SK-N-SH (cell line): ENCODE measurements at places on chromosomes 2 and 18.

DNA sequence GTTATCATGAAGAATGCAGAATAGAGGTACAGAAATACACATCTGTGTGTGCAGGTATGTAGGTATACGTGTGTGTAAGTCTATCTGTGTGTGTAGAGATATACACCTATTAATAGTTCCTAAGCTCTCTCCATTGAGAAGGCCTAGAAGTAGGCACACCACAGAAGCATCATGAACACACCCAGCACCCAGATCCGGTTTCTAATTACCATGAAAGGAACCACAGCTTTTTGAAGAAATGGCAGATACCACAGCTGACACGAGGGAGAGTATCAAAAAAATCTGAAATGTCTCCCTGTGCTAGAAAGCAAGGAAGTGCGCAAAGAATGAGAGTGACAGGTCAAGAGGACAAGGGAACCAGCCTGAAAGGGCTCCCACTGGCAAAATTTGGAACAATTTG lies 27.7 kb upstream of the AP1S3 start:
- DNase-seq, result no peak

- DNase-seq, result no peak
Observed at GRCh38 chr2:181128199-181128598, 147.8 kb downstream of the UBE2E3 start.

DNA sequence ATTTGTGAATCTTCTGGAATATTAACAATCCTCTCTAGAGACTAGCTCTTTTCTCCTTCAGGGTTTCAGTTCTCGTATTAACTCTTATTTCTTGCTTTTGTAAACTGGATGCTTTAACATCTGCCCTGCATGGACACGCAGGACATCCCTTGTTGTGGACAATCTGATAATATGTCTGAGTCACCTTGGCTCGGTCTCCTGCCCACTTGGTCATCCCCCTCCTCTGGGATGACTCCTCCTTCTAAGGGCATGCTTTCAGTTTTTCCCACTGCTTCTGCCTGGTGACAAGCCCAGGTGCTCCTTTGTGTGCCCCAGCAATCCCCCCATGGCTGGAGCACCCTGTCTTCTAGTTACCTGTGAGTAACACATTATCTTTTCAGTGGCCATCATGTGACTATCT lies 460.5 kb downstream of the DSC3 start:
- DNase-seq, result no peak

DNA sequence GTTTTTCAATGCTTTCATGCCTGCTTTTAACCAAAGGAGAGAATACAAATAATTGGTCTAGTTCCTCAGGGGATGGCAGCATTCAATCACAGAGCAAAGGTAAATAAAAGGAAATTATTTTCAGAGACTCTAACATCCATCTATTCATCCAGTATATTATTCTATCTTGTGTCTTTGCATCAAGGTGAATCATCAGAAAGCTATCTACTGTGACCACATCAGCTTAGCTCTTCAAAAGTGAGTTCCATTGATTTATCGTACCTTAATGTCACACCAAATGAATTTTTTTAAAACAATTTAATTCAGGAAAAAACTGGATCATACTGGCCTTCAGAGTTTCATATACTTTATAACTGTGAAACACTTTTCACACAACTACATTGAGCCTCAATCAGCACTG lies 66.1 kb downstream of the CHN1 start:
- no peak for DNase-seq

DNA sequence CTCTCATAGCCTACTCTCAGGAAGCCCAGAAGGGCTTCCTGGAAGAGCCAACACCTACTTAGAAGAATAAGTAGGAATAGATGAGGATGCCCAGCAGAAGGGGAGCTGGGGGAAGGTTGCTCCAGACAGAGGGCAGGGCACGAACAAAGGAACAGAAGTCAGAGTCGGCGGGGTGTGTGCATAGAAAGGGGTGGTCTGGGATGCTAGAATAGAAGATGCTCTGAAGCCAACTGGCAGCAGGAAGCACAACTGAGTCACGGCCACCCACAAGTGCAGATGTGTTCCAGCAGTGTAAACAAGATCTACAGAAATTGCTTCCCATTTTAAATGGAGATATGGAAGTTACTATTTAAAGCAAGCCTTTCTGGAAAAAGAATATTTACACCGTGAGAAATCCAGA lies 131.0 kb downstream of the ZNF532 start:
- DNase-seq, result no peak
